Right lobe of liver (tissue), 6 donors: ENCODE measurements at places on chromosomes 6 and 20. TPM values are rescaled to one million over a fixed set of nuclear protein-coding genes. Genes with fewer than 3 reads are reported as not detected.

Gene CYP21A2
- 5.7 TPM for total RNA-seq

Gene NRSN1
- total RNA-seq: not detected

Gene CNR1
- not detected for total RNA-seq

Gene C20orf204
- total RNA-seq: 0.53 TPM

Gene ZNF391
- total RNA-seq: 0.09 TPM

Gene SLC32A1
- total RNA-seq: not detected

Gene KHDRBS2
- total RNA-seq: not detected

Gene MOG
- total RNA-seq: not detected

Gene NPEPL1
- 10.0 TPM for total RNA-seq
